Mesendoderm (in vitro differentiated cells): ENCODE measurements at places on chromosomes 2 and 18.
A peak's percentile ranks its signal among the peaks of the same experiment; 100 is the strongest.

- DNase-seq = peak; percentile 29
Observed at GRCh38 chr2:128868686-128869551, 550.3 kb upstream of the HS6ST1 start.

- peak; percentile 41 for DNase-seq
Observed at GRCh38 chr2:20343128-20343527, 7.5 kb downstream of the PUM2 start.

- DNase-seq = no peak
Observed at GRCh38 chr2:109046925-109047508, 58.0 kb upstream of the EDAR start.

DNA sequence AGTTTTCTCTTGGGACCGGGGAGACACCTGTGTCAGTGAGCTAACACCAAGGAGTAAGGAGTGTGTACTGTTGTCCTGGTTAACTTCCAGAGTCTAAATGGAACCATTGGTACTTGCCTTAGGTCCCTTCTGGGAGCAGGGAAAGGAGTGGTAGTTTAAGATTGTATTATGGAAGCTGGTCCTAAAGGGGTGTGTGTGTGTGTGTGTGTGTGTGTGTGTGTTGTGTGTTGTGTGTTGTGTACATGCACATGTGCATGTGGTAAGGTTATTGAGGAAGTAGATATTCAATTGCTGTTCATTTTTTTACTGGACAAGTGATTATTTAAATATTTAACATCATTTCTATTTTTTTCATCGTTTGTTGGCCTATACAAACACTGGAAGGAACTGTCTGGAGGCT, 1.4 kb downstream of the APLF start:
- no peak for DNase-seq

GRCh38 chr2:217058791-217059755, 199.2 kb upstream of the TNP1 start:
- DNase-seq = no peak

DNA sequence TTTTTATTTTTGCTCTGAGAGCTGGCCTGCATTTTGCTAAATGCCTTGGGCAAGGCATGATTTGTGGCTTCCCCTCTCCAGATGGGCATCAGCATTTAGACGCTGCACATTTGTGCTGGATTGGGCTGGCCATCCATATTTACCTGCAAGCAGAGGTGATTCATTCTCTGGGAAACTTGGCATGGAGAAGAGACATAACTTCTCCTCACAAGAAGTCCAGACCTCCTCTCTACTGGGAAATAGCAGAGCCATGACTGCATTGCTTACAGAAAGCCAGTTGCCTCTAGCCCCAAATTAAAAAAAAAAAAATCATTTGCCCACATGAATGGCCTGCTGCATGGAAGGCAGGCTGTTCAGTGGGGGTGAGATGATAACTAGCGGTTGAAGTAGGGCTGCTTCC, 120.1 kb downstream of the ACTR3 start:
- DNase-seq = no peak

DNA sequence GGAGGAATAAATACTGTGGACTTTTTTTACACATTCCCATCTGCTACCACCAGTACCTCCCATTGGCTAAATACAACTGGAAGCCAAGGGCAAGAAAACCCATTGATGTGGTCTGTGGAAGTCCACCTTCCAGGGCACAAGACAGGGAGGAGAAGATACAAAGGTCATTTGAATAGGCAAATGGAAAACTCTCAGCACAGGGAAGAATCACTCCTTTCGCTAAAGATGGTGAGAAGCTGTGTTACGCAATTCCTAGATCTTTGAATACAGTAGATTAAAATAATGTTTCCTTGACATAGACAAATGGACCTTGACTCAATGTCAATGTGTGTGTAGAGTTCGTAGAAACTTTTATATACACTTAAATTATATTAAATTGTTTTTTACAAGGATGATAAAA, 70.9 kb upstream of the ERBB4 start:
- no peak for DNase-seq

- peak; percentile 85 for DNase-seq
Observed at GRCh38 chr2:5695654-5696403, 3.6 kb downstream of the SOX11 start.

DNA sequence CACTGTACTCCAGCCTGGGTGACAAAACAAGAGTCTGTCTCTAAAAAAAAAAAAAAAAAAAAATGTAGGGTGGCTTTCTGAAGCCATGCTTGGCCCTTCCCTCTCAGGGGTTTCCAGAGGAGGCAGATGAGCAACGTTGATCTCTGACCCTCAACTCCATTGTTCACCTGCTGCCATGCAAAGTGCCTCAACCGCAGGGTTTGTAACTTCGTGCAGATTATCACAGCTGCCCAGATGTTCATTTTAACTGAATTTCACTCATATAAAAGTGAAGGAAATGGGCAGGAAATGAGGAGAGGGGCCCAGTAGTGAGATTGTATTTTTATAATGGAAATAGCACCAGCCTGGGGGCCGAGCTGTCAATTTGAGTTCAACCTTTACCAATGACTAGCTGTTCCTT, 14.9 kb upstream of the B3GNT2 start:
- no peak for DNase-seq

DNA sequence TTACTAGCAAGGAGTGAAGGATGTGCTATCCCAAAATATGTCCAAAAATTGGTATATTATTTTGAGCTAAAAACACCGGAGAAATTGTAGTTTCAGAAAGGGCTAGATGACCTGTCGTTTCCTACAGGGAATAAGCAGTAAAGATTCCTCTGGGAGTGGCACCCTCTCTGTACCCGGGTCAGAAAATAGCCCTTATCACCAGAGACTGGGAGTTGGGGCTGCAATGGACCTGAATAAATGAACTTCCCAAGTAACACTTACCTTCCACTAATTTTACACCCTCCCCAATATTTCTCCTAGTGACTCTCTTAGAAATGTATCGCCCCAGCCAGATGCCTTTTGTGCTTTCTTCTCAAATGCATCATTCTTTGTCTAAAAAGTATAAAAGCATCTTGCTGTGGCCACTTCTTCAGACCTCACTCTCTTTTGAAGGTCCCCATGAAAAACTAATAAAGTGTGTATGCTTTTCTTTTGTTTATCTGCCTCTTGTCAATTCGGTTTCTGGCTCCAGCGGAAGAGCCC, 734 bp upstream of the RMC1 start:
- no peak for DNase-seq

DNA sequence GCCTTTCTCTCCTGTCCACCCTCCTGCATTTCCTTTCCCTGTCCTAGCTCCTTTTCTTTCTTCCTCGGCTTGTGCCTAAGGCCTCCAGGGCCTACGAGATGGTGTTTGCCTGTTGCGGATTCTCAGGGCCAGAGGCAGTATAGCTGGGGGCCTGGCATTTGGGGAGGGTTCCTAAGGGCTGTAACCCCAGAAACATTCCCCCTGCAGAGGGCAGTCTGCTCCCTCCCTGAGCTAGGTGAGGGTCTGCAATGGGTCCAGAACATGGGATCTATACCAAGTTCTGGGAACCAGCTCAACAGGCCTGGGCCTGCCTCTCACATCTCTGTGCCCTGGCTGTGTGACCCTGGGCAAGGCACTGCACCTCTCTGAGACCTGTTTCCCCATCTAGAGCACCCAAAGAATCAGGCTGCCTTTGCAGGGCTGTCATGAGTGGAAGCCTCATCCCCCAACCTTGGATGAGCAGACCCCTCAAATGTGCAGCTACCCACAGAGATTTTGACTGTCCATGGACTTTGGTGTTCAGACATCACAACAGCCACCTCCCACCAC, 97.5 kb downstream of the GLI2 start:
- DNase-seq = peak; percentile 31

DNA sequence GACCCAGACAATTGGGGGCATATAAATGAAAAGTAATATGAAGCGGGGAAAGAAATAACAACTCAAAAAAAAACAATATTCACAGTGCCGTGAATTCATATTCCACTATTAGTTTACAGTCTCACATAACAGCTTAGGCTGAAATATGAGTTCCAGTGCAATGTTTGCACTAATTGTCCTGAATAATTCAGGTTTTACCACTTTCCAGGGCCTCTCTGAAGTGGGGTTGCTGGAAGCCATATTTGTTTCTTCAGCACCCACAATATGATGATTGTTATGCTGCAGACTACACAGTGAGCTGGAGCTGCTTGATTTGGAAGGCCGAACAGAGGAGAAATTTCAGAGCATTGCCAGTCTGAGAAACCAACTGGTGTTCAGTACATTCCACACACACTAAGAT, 894.5 kb upstream of the ACVR2A start:
- no peak for DNase-seq

DNA sequence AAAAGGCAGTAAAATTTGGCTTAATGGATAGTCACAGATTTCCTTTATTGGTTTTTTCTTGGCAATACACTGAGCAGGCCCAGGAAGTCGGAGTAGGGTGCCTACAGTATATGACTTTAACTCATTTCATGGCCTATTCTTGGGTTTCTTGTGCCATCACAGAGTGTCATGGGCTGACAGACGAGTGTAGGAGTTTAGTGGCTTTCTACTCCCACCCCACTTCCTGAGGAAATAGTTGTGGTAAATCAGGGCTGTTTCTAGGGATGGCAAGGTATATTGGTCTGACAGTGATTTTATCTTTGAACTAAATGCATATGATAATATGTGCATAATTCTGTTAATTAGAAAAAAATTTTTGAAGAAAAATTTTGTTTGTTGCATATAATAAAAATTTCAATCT, 100.1 kb downstream of the PLCL1 start:
- no peak for DNase-seq

GRCh38 chr18:28789502-28789901, 612.6 kb upstream of the CDH2 start:
- DNase-seq = no peak

GRCh38 chr18:35132021-35132902, 91.0 kb downstream of the MAPRE2 start:
- DNase-seq = peak; percentile 68

- no peak for DNase-seq
Observed at GRCh38 chr2:151789055-151789834, 39.0 kb downstream of the ARL5A start.

GRCh38 chr2:142681952-142682351, 195.5 kb upstream of the KYNU start:
- no peak for DNase-seq

DNA sequence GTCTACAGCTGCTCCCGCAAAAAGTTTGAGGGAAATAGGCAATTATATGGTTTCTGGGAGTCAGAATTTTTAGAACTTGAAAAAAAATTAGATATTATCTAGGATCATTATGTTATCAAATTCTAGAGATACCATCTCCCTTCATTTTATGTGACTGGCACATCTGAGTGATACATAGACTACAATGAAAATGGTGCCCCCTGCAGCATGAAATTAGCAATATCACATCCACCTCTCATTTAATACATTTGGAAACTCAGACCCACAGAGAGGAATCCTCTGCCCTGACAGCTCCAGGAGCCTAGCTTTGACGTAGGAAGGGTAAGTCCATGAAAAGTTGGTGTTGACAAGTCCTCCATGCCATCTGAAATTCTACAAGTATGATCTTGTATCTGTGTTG, 381.6 kb downstream of the SUCLG1 start:
- peak; percentile 63 for DNase-seq

GRCh38 chr2:234256516-234256915, 206.0 kb downstream of the SPP2 start:
- peak; percentile 80 for DNase-seq

- DNase-seq = peak; percentile 20
Observed at GRCh38 chr2:181457741-181458425, 697 bp downstream of the ITGA4 start.

GRCh38 chr18:13267431-13267873, 48.9 kb downstream of the LDLRAD4 start:
- DNase-seq = peak; percentile 23

DNA sequence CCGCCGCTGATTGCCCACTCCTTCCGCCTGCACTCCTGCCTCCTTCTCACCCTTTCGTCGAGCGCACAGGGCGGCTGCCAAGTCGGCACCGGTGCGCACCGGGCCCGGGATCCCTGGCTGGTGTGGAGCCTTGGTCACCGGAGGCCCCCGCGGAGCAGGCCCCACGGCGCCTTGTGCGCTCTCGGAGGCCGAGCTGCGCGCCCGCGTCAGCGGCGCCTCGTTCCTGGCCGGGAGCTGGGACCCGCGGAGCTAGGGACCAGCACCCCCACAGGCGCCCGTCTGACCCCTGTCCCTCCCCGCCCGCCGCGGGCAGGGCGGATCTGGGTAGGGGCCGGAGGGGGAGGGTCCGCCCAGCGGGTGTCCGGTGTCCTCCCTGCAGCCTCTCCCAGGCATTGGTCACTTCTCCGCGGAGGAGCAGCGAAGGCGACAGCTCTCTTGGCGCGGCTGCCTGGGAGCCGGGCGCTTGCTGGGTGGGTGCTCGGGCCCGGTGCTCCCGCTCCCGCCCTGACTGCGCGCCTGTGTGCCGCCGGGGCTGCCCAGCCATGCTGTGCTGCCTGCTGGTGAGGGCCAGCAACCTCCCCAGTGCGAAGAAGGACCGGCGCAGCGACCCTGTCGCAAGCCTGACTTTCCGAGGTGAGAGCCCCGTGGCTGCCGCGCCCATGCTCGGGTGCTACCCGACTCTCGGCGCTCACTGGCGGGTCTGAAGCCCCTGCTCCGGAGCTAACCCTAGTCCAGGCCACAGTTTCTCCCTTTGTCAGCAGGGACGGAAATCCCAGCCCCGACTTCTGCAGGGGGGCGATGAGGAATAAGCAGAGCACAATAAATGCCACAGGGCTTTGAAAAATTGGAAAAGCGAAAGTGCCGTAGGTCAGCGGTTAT, 13.2 kb downstream of the DYSF start:
- DNase-seq = peak; percentile 47

DNA sequence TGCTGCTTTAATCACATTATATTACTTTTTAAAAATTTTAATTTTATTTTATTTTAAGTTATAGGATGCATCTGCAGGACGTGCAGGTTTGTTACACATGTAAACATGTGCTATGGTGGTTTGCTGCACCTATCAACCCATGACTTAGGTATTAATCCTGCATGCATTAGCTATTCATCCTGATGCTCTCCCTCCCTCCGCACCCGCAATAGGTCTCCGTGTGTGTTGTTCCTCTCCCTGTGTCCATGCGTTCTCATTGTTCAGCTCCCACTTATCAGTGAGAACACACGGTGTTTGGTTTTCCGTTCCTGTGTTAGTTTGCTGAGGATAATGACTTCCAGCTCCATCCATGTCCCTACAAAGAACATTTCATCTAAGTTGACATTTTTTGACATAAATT, 283.2 kb downstream of the CYRIA start:
- DNase-seq = no peak

GRCh38 chr2:45380131-45380836, 230.8 kb downstream of the SRBD1 start:
- no peak for DNase-seq

DNA sequence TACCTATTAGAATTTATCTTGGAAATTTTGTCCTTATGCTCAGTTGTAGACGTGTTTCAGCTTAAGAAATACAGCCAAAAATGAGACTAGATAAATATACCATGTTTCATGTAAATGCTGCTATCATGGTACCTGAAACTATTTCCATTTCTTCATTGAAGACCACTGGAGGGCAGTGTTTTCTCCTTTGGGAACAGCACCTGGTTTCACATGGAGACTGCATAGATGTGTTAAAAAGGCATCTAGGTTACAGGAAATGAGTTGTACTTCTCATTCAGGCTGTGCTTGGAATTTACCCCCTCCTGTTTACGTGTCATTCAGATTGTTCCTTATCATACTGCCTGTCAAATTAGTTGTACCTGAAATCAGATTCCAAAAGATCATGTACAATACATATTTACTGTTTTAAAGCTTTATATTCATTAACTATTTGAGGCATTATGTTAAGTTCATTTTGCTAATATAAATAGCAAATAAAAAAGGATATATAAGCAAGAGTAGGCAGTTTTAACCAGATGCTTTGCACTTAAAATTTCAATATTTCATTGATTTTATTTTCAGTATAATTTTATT, 57.3 kb upstream of the PSMD14 start:
- peak; percentile 92 for DNase-seq

- DNase-seq = no peak
Observed at GRCh38 chr2:236718207-236718992, 148.8 kb downstream of the ACKR3 start.

- no peak for DNase-seq
Observed at GRCh38 chr2:77867146-77867545, 345.0 kb upstream of the LRRTM4 start.
